Activated T-helper 2 cell treated with anti-CD3 and anti-CD28 coated beads, Interferon-gamma antibody, Interleukin-2, Interleukin-4, amounts not matched to agents 10 μg/mL and 5 μg/mL and 100 μg/mL, durations not matched to agents 14 hours and 24 hours and 36 hours (primary cell): ENCODE measurements at places on chromosomes 11 and 22. TPM values are rescaled to one million over a fixed set of nuclear protein-coding genes. Genes with fewer than 3 reads are reported as not detected.
A peak's percentile ranks its signal among the peaks of the same experiment; 100 is the strongest.

CRYBA4 gene
- not detected in 2 replicates for total RNA-seq

RAB3IL1 gene
- 0.09 TPM in 1 of 2 replicates, not detected in the other for total RNA-seq

GLYATL1 gene
- total RNA-seq: not detected in 2 replicates

PANX3 gene
- not detected in 2 replicates for total RNA-seq

LBHD1 gene
- total RNA-seq: 21.4 and 21.7 TPM in 2 replicates

ARVCF gene
- 3.4 and 3.9 TPM in 2 replicates for total RNA-seq

FOXR1 gene
- total RNA-seq: not detected in 2 replicates

MMP13 gene
- not detected in 2 replicates for total RNA-seq

- no peak for DNase-seq
These were observed 54.5 kb downstream of the PACS1 start for GRCh38 chr11:66124564-66124963.

- no peak for DNase-seq
These were observed 57.7 kb downstream of the APOL5 start for GRCh38 chr22:35775339-35775738.

DNA sequence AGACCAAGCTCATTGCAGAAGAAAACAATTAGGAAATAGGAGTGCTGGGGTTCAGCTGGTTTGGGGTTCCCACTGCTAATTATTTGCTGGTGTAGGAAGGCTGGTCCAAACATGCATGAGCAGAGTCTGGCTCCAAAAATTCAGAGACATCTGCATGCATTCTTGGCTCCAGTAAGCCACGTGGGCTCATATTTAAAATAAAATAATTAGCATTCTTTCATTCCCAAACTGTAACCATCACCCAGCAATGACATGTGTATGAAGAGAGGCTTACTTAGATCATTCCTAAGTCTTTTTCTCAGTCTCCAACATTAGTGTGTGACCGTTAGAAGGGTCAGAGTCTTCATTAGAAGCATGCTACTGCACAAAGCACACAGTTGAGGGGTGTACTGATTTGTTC lies 58.4 kb downstream of the EFCAB6 start:
- DNase-seq: no peak

DNA sequence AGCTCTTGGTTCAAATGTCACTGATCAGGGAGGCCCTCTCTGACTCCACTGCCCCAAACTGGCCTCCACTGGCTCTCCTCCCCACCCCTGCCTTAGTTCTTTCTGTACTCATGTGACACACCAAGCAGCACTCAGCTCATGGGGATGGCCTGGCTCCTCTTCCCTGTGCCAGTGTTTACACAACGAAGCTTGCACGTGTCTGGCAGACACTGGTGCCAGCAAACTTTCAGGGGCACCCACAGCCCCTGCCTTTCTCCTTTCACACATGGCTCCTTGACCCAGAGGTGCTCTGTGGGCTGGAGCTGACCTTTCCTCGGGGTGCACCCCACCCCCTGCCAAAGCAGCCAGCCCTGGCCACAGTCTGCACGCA lies 37.6 kb upstream of the PARVG start:
- no peak for DNase-seq

GRCh38 chr11:59615120-59615636 lies 396 bp downstream of the OSBP start:
- DNase-seq: peak; percentile 47

DNA sequence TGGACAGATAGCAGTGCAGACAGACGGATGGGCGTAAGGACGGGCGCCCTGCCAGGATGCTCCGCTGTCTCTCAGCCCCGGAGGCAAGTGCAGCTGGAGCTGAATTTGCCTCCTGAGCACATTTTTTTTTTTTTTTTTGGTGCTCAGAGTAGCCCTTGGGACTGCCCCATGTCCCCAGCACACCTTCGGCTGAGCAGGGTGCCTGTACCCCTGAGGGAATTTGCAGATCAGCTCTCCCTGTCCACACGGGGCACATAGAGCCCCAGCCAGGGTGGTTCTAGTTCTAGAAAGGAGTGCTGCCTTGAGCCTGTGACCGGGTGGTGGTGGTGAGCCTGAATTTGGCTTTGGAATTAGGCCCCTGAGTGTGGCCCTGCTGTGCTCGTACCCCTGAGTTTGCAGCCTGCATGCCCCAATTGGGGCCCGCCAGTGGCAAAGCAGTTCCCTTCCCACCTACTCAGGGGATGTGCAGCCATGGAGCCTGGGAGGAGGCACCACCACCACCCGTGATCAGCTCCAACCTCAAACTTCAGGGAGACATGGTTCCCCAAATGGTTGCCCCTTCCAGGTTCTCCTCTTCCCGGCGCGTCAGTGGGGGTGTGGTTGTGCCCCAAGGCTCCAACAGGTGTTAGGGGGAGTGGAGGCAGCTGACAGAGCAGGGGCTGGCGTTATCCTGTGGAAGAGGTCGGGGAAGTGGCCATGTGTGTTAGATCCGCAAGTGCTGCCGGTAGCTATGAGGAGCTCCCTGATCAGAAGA lies 1232.7 kb downstream of the BRD1 start:
- DNase-seq: no peak

- DNase-seq: no peak
These were observed 27.6 kb downstream of the TENM4 start for GRCh38 chr11:79413268-79413667.

DNA sequence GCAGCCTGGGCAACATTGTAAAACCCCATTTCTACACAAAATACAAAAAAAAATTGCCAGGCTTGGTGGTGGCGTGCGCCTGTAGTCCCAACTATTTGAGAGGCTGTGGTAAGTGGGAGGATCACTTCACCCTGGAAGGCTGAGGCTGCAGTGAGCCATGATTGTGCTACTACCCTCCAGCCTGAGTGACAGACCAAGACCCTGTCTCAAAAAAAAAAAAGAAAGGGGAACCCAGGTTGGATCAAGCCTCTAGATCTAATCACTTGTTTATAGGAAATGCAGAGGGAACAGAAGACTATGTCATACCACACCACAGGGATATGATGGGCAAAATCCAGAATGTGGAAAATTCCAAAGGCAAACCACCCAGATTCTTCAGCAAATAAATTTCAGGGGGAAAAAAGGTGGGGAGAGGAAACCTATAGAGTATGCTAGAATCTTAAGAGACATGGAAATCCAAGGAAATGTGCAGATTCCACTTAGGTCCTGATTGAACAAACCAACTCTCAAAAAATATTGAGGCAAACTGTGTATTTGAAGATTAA lies 16.5 kb upstream of the MALAT1 start:
- DNase-seq: no peak

GRCh38 chr11:70505331-70505731 lies 107.0 kb downstream of the CTTN start:
- DNase-seq: no peak

DNA sequence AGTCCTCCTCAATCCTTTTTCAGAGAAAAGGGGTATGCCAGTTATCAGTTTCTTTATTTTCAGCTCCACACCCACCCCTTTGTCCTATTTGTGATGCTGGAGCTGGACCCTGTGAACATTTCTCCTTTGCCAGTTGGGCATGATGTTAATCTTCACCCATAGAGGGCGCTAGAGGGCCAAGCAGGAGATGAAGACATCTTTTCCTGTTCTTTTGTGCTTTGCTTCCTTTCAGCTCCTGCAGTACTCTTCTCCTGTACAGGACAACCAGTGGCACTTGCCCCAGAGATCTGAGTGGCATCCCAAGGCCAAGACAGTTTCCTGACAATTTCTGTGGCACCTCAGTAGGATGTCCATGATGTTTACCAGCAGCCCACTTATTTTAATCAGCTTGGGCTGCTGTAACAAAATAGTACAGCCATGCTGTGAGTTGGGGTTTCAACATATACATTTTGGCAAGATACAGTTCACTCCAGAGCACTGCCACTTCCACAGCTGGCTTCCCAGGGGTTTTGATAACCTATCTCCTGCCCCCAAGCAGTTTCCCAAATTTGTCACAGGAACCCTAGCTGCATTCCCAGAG lies 4.6 kb downstream of the SAA2 start:
- DNase-seq: peak; percentile 63

DNA sequence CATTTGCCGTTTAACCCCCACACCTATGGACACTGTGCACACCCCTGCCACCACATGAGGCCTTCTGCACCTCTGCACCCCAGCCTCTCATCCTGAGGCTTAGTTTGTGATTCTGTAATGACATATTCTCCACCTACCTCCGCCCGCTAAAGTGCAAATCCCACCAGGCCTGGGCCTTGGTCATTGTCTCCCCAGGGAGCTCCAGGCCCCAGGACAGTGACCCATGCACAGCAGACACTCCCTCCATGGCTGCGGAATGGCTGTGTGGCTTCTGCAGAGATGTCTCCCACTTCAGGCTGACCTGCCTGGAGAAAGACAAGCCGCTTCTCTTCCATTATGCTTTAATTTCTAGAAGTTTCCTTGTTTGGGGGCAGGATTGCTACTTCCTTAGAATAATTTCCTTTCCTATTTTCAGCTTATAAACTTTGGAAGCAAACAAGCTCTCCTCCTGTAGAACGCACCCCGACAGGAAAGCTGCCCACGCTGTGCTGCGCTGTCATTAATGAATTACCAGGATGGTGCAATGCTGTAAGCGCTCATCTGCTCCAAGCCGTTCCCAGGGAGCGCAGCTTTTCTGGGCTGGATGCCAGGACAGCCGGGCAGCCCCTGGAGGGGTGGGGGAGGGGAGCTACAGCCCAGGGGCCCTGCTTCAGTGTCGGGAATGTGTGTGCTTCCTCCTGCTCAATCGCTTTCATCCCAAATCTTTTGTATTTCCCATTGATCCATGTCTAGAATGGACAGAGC lies 618.0 kb downstream of the BRD1 start:
- no peak for DNase-seq

DNA sequence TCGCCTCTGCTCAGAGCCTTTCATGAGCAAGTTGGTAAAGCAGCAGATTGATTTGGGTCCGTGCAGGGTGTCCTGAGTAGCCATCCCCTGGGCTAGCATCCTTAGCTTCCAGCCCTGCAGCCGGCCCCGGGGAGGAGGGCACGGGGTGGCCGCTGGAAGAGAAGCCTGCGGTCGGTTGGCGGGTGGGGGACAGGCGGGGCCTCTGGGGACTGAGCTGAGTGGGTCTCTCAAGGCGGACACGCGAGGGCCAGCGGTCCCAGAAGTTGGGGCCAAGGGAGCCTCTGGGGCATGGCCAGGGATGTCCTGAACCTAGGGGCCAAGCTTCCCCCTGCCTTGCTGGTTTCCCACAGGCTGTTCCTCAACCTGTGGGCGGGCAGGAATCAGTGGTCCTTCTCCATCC lies 143.0 kb downstream of the TBC1D22A start:
- DNase-seq: no peak

- DNase-seq: no peak
These were observed 3.4 kb downstream of the OR9Q2 start for GRCh38 chr11:58192229-58192628.

- DNase-seq: no peak
These were observed 7.0 kb upstream of the FCHSD2 start for GRCh38 chr11:73149105-73149504.

DNA sequence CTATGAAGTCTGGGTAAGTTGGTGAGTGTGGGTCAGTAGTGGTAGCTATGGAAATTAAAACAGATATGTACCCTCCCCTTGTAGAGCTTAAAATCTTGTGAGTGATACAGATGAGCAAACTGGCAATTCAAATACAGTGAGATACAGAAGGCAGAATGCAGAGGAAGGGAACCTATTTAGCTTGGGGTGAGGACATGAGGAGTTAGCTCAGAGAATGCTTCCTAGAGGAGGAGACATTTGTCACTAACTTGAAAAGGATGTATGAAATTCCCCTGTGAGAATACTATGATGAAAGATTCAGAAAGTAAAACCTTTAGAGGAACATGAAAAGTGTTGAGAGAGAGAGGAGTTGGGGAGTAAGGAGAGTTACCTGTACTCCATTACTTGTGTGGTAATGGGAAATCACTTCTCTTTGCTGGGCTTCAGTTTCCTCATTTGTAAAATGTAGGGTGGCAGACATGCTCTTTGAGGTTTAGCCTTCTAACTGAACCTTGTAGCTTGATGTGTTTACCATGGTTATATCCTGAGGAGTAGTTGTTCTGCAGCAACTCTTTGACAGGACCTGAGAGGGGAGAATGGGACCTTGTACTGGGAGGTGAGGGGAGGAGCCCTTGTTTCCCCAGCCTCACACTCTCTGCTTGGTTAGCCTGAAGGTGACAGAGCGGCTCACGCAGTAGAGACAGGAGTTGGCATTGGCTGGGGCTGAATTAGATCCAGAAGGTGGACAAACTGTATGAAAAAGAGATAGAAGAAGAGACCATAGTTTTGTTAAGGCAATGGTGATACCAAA lies 17.9 kb downstream of the SWAP70 start:
- DNase-seq: no peak

GRCh38 chr11:87432022-87432421 lies 394.3 kb downstream of the TMEM135 start:
- DNase-seq: no peak
